ENCODE measurements at places on chromosomes 4 and X.
A peak's percentile ranks its signal among the peaks of the same experiment; 100 is the strongest.

DNA sequence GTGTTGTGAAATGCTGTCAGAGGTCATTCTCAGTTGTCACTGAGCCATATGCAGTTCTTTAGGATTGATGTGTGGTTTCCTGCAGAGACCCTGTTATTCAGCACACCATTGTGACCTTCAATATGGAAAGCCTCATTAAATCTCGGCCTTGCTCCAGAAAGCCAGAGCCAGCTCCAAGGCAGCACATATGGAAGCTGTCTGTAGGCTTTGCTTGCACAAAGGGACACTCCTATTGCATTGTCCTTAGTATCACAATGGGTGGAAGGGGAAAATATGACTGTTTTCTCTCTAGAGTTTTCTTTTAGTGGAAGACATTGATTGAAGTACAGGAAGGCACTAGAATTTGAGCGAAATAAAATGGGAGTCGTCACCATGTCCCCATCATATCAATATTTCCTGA, 179.0 kb downstream of the CEP135 start:
- peak; percentile 2 for DNase-seq

- DNase-seq, result no peak
Observed at GRCh38 chr4:73917081-73917501, 47.9 kb downstream of the CXCL1 start.

DNA sequence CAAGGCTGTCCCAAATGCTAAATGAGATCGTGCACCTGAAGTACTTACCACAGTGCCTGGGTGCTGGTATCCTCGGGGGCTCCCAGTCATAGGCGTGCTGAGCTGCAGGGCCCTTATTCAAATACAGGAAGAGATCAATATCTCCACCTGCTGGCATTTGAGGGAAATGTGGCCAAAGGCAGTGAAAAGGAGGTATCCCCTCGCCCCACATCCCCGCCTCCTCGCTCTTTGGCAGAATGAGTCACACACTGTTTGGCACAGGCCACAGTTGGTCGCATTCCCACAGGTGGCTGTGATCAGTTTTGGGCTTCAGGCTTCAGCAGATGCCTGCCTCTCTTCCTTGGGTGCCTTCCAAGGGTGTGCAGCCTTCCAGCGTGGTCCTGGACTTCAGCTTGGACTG, 28.4 kb downstream of the ZNF185 start:
- DNase-seq, result peak; percentile 60

DNA sequence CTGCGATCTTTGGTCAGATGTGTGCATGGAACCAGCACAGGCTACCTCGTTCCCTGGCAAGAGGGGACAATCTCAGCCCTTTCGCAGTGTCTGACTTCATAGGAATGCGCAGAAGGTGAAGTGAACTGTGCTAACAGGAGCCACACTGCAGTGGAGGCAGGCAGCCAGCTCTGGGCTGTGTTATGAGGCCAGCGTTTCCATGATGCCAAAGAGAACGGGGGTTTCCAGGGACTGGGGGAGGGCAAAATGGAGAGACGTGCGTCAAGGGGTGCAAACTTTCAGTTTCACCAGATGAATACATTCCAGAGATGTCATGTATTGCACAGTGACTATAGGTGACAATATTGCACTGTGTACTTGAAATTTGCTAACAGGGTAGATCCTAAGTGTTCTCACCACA, 30.4 kb downstream of the CLDN34 start:
- DNase-seq, result no peak

DNA sequence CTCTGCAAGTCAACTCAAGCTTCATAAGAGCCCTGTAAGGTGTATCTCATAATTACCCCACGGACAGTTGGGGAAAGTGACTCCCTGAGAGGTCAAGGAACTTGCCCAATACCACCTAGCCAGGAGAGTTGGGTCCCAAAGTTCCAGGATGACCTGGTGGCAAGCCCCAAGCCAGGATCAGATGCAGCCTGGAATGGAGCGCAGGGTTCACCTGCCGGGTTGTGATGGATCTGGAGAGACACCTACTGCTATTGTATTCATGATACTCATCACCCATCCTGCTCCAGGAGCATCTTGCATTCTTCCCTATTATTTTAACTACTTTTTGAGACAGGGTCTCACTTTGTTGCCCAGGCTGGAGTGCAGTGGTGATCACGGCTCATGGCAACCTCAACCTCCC, 36.1 kb downstream of the ZBTB49 start:
- no peak for DNase-seq

DNA sequence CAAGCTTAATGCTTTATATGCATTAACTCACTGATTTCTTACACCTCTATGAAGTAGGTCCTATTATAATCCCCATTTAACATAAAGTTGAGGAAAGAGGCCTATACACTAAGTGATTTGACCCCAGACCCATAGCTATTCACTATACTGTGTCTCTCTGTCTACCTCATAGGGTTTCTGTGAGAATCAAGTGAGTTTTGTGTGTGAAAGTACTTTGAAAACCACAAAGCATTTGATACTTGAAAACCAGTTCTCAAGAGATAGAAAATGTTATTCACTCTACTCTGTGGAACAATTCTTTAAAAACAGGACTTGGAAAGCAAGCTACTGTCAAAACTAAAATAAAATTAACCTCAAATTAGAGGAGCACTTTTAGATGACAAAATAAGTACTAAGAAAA, 35.0 kb downstream of the SHROOM3 start:
- DNase-seq, result no peak

DNA sequence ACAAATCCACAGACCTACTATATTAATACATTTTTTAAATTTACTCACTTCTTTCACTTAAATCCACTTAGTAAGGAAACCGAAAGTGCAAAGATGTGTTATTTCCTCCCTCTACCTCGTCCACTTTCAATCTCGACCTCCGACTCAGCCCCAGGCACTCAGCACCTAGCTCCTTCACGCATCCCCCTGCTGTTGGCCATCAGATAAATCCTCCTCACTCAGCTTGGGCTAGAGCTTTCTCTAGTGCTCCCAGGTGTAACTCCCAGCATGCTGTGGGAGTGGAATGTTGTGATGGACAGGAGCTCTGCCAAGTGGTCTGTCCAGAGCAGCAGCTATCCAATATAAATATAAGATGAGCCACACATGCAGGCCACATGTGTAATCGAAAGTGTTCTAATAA, 26.7 kb upstream of the TEC start:
- no peak for DNase-seq

DNA sequence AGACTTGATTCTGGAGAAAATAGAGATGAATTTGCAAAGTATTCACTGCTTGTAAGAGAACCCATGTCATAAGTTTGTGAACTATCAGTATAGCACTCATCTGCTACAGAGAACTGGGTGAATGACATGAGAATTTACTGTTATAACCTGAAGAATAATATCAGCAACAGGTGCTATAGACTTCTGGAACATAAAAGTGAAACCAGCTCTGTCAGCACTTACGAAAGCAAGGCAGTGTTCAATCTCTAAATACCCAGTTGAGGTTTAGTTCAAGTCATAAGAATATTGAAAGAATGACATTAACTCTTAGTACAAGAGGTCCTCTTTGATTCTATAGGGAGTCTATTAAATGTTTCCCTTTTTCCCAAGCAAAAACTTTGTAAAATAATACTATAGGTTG, 232.9 kb upstream of the ANKRD50 start:
- no peak for DNase-seq

- DNase-seq, result no peak
Observed at GRCh38 chr4:77393996-77394395, 211.6 kb upstream of the CXCL13 start.

DNA sequence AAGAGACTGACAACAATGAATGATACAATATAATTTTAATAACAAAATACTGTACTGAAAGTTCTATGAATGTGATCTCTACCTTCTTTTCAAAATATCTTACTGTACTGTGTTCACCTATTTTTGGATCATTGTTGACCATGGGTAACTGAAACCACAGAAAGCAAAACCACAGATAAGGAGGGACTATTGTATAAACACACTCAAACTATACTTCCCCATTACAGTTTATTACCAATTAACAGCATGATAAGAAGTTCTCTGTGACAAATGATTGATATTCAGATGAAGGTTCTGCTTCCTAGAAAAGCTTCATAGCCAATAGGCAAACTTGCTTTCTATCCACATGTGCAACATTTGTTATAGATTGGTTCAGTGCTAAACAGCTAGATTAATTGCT, 50.1 kb downstream of the GABRG1 start:
- no peak for DNase-seq

GRCh38 chrX:2416851-2417604, 83.7 kb downstream of the DHRSX start:
- no peak for DNase-seq

DNA sequence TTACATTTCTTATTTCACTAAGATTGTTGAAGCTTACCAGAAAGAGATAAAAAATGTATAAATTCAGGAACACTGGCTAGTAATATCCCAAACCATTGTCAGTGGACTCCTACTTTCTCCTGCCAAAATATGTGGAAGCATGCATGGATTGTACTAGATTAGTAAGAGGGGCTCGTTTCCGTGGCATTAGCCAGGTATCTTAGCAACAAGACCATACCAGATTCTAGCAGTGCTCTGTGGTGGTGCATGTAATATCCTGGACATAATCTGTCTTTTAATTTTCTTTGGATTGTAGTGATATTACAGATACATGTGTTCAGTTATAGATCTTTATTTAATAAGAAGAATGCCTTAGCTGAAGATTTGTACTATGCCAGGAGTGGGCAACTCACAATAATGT, 371.9 kb upstream of the PITX2 start:
- no peak for DNase-seq

DNA sequence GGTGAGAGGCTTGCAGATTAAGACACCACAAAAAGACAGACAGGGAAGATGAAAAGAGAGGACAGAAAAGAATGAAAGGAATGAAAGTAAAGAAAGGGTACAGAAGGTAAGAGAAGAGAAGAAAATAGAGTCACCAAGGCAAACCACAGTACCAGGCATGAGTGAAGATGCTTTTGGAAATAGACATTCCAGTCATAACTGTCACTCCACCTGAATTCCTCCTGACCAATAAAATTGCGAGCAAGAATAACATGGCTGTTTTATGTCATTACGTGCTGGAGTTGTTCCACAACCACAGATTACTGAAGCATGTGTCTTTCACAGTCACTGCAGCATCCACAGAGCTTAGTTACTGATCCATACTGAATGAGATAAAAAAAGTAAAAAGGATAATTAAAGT, 864.9 kb upstream of the SLIT2 start:
- DNase-seq, result no peak

DNA sequence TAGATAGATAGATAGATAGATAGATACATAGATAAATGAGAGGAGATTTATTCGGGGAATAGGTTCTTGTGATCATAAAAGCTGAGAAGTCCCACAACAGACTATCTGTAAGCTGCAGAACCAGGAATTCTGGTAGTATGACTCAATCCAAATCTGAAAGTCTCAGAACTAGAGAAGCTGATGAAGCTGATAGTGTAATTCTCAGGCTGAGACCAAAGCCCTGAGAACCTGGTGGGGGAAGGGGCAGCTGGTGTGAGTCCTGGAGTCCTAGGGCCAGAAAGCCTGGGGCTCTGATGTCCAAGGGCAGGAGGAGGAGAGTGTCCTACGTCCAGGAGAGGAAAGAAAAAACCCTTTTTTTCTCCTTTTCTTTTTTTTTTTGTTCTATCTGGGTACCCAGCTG, 8.0 kb upstream of the BANK1 start:
- DNase-seq, result no peak

DNA sequence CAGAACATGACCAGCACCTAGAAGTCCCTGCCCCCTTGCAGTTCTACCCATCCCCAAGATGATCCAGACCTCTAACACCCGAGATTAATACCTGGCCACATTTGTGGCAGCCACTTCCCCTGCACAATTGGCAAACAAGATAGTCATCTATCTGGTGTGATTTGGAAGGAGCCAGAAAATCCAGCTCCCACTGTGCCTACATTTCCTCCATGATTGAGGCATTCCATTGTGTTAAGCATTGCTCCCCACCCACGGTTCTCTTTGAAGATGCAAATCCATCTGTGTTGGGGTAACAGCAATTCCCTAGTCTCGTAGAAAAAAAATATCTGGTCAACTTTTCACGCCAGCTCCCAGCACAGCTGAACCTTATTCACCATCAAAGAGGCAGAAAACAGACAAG, 405.0 kb downstream of the BCOR start:
- no peak for DNase-seq

- no peak for DNase-seq
Observed at GRCh38 chrX:155215443-155216178, 649 bp upstream of the VBP1 start.

DNA sequence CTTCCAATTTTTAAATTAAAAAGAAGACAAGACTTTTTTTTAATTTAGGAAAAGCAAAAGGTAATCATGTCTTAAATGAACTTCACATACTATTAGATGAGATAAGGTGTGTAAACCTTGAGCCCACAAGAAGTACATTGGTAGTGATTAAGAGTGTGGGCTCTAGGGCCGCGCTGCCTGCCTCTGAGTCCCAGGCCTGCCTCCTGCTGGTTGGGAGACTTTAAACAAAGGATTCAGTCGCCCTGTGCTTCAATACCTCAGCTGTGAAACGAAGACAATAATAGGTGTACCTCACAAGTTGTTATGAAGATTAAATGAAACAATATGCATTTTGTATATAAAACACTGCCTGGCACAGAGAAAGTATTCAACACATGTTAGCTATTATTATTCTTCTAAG, 95.9 kb upstream of the MYOZ2 start:
- no peak for DNase-seq

- no peak for DNase-seq
Observed at GRCh38 chrX:120426599-120426998, 42.5 kb downstream of the LAMP2 start.

- no peak for DNase-seq
Observed at GRCh38 chrX:71659959-71660358, 7.4 kb upstream of the LOC101059915 start.

DNA sequence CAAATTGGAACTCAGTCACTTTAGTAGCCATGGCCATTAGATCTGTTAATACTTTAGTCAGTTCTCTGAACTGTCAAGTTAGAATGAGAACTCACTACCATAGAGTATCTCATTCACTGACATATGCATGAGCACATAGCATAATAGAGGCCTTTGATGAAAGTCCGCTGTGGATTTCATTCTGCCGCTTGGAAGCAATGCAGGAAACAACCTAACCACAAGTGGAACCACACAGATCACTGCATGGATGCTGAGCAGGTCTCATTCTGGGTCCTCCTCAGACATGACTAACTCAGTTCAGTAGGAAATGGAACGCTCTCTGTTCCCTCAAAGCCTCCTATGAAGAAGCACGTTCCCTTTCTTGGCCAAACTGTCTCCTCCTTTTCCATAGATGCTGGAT, 1624.8 kb upstream of the TENM3 start:
- DNase-seq, result no peak

DNA sequence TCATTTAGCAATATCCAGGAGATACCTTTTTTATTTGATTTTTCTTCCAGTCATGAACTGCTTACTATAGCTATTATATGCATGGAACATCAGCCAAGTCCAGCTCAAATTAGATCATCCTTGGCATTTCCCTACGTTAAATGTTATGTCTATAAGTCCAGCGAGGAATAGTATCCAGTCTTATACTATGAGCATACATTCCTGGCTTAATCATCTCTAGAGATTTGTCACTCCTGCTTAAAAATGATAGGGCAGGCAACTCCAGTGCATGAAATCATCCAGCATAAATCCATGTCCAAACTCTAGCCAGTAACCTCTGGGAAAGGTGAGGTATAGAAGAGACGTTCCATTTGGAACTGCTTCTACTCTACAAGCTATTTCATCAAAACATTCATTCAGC, 126.7 kb upstream of the VCX2 start:
- DNase-seq, result no peak

GRCh38 chr4:24657768-24658617, 73.6 kb upstream of the DHX15 start:
- peak; percentile 68 for DNase-seq

- no peak for DNase-seq
Observed at GRCh38 chr4:101122019-101122418, 225.3 kb downstream of the PPP3CA start.

Measured in DMS153 (cell line).